ENCODE measurements at places on chromosomes 5 and 9. TPM values are rescaled to one million over a fixed set of nuclear protein-coding genes. Genes with fewer than 3 reads are reported as not detected.

GRCh38 chr9:19623941-19624340 is 164.9 kb downstream of the SLC24A2 start:
- DNase-seq, result no peak

GRCh38 chr5:52725065-52725746 is 62.5 kb upstream of the ITGA1 start:
- no peak for DNase-seq

DNA sequence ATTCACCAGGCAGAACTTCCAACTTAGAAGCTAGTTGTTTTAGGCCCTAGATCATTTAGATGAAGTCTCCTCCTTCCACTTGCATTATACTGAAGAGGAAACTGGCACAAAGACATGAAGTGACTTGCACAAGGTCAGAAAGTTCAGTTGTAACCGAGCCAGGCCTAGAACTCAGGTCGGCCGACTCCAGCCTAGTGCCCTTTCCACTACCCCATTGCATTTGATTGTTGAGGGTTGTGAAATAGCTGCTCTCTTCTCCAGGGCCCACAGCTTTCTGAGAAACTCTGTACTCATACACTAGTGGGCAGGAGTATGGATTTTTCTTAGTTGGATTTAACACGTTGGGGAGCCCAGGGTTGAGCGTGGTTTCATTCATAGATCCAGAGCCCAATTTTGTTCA is 5.6 kb downstream of the ZNF462 start:
- DNase-seq, result no peak

- DNase-seq, result no peak
Measured at GRCh38 chr9:22374051-22374450, 72.6 kb upstream of the DMRTA1 start.

DNA sequence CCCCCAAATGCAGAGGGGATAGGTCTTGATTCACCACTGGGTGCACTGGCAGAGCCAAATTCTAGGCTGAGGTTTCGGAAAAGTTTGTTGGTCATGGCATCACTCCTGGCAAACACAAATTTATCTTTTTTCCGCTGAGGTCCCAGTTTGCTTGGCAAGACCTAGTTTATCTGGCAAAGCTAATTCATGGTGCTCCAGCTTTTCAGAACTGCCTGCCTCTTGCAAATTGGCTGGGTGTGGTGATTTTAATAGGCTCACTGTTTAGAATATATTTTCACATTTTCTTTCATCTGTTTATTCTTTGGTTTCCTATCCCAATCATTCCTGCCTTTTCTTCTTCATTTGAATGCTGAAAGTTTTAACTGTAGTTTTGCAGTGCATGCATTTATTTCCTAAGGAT is 50.5 kb upstream of the MAMDC2 start:
- no peak for DNase-seq

DNA sequence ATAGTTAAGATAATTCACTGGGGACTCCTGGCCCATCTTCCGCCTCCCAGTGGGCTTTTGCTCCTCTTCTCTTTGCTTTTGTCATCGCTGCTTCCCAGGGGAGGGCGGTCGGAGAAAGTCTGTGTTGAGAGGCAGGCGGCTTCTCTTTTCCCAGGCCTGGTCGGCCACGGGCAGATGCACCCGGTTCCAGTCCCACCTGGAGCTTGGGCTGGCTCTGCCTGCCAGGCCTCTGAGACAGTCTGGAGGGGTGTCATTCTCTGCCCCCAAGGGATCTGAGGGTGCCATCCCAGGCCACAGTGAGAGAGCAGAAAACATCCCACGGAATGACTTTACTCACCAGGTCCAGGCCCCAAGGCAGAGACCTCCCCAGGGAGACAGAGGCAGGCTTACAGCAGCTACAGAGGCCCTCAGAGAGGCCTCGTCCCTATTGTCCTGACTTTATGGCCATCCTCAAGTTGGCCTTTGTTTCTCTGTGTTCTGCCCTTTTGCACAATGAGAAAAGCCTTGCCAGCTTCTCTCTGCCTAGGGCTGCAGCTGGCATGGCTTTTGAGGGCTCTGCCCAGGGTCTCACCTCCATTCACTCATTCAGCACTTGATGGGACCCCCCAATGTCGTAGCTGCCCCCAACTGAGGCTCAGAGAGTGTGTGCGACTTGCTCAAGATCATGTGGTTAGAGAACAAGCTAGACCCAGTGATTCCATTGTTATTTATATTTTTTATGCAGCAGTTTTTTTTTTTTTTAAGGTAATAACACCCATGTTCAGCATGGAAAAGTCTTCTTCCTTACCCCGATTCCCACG is 44.2 kb upstream of the BOD1 start:
- no peak for DNase-seq

DNA sequence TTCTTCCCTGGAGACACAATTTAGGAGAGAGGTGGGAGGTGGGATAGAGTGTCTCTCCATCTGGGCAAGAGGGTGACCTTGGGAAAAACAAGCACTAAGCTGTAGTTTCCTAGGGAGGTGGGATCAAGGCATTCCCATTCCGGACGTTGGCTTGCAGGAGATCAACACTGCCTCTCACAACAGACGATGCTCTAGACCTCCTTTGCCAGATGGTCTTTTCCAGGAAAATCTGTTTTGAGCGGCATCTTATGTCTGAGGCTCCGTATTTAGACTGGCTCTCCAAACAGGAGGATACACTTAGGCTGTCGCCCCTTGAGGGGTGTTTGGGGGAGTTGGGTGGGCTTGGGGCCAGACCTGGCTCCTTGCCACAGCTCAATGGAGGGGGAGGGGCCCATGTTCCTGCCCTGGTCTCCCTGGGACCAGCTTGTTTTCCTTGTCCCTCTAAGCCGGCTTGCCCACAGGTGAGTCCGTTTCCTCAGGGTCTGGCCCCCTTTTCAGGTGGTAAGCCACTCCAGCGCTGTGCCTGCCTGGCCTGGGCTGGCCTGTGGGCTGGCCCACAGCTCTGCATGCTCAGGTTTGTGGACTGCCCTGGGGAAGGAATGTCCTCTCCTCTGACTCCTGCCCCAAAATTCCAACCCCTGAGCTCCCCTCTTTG is 2.4 kb downstream of the PSD2 start:
- no peak for DNase-seq

GRCh38 chr5:59449905-59450644 is 443.5 kb downstream of the PDE4D start:
- no peak for DNase-seq

GRCh38 chr9:126398403-126399058 is 71.9 kb downstream of the MVB12B start:
- DNase-seq, result peak; percentile 54

- DNase-seq, result no peak
Measured at GRCh38 chr5:151110992-151111391, 30.2 kb upstream of the TNIP1 start.

DNA sequence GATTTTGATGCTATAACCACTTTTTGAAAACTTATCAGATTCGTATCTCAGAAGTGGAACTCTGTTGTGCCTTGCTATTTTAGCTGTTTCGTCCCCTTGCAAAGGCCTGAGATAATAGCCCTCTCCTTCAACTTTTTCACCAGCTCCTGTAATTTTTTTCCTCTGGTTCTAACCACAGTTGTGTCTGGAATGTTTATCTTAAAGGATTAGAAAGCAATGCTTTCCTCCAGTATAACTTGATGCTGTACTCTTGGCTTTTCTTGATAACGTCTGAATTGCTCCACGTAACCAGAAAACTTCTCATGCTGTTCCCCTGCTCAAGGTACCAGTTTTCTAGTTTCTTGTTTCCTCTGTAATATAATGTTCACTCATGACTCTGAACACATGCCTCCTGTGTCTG is 209.4 kb downstream of the DTWD2 start:
- no peak for DNase-seq

DNA sequence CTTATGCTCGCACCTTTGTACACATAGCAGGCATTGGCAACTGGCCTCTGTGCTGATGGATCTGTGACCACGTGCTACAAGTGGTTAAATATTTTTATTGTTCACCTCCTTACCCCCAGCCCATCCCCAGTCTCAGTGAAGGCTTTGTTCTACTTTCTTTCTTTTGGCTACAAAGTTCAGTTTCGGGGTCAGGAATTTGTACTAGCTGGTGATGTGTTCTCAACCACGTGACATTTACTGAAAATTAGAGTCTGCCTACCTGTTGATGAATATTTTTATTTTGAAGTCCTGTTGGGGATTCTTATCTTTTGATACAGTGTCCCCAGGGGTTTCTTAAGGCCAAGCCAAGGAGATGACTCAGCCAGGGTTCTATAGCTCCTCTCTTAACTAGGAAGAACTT is 47.8 kb downstream of the C9orf57 start:
- DNase-seq, result no peak

DNA sequence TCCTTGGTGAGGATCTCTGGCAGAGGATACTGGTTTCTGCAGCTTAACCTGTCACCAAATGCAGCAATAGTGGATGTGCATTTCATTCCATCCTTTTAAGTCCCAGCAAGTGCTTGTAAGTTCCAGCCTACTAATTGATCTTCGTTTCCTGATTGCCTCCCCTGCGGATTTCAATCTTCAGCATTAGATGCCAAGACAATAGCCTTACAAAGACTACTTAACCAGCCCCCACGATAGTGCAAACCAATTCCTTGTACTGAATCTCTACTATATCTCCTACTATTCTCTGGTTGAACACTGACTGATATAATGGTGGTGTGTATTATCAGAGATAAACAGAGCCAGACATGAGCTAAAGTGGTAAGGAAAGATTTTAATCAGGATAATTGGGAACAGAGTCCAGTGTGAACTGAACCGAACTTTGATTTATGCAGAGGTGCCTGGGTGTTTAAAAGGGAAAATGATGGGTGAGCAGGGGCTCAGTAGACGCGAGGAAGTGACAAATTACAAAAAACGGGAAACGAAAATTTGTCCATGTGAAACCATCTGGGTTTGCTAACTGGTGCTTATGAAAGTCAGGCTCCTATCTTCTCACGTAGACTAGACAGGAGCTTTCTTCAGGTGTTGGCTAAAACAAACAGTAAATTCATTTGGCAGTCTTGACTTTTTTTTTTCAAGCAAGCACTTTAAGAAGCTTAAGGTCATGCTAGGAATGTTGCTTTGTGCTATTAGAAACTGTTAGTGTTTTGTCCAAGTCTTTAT is 106.9 kb upstream of the ST8SIA4 start:
- peak; percentile 73 for DNase-seq

DNA sequence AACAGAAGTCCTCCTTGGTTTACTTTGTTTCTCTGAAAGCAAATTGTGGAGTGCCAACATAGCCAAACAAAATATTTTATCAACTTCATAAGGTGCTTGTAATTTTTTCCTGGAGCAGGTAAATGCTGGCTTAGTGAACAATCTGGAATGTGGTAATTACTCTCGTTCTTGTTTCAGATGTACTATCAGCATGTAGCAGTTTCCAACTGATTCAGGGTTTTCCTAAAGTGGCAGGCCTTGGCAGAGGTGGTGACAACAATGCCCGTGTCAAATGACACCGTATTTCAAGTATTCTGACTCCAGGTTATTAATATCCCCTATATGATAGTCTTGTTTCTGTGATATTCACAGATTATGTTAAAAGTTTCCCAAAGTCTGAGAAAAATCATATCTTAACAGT is 1.2 kb downstream of the C9orf72 start:
- DNase-seq, result no peak

- DNase-seq, result no peak
Measured at GRCh38 chr5:150120617-150121447, 34.5 kb upstream of the CSF1R start.

ATP10B gene
- total RNA-seq, result not detected

WDR31 gene
- 1.4 TPM for total RNA-seq

CFAP77 gene
- total RNA-seq, result not detected

ENHO gene
- 0.46 TPM for total RNA-seq

CA9 gene
- not detected for total RNA-seq

LRRC14B gene
- total RNA-seq, result 4.4 TPM

FOXD4L4 gene
- total RNA-seq, result 0.53 TPM

NKD2 gene
- 0.22 TPM for total RNA-seq

GPR150 gene
- total RNA-seq, result not detected

CCNH gene
- 75.9 TPM for total RNA-seq

OTULINL gene
- total RNA-seq, result 1.9 TPM

Measured in OCI-LY7 (cell line).